Thyroid gland (tissue), 4 donors: ENCODE measurements at places on chromosomes 1 and 21. TPM values are rescaled to one million over a fixed set of nuclear protein-coding genes. Genes with fewer than 3 reads are reported as not detected.

The PPFIA4 gene
- total RNA-seq = 3.0 TPM

The FAM72D gene
- total RNA-seq = 0.22 TPM

The FABP3 gene
- 2.3 TPM for total RNA-seq

The ZSWIM5 gene
- 6.3 TPM for total RNA-seq

The CAPN8 gene
- total RNA-seq = 0.40 TPM

The SLC6A9 gene
- 7.2 TPM for total RNA-seq

The FAM20B gene
- 24.3 TPM for total RNA-seq

The RNF186 gene
- total RNA-seq = not detected

The HTR6 gene
- total RNA-seq = not detected

The VCAM1 gene
- total RNA-seq = 1.4 TPM

The ABCA4 gene
- 0.67 TPM for total RNA-seq

The PMVK gene
- total RNA-seq = 15.0 TPM

The CAMK2N1 gene
- total RNA-seq = 7.7 TPM

The CHRNB2 gene
- not detected for total RNA-seq

The HORMAD1 gene
- total RNA-seq = 0.93 TPM

The FCRL5 gene
- not detected for total RNA-seq

The SPATA45 gene
- not detected for total RNA-seq

The CFHR4 gene
- total RNA-seq = not detected

The LDLRAD2 gene
- not detected for total RNA-seq

The MXRA8 gene
- 57.1 TPM for total RNA-seq

The SHISAL2A gene
- total RNA-seq = 0.94 TPM

The UTP11 gene
- total RNA-seq = 36.1 TPM

The ENAH gene
- 24.5 TPM for total RNA-seq

The CA6 gene
- not detected for total RNA-seq

The SLC35D1 gene
- 22.7 TPM for total RNA-seq

The ELAVL4 gene
- total RNA-seq = not detected

The TTLL7 gene
- total RNA-seq = 13.7 TPM

The PRDM15 gene
- total RNA-seq = 9.4 TPM

The FAM151A gene
- not detected for total RNA-seq

The NBPF3 gene
- 13.8 TPM for total RNA-seq

The COL8A2 gene
- 13.7 TPM for total RNA-seq

The FGR gene
- 6.8 TPM for total RNA-seq

The OR2L8 gene
- not detected for total RNA-seq

The C1QC gene
- total RNA-seq = 36.0 TPM

The KRTAP13-2 gene
- not detected for total RNA-seq

The SPRR2G gene
- total RNA-seq = not detected

The LCE1E gene
- not detected for total RNA-seq

The FAM177B gene
- total RNA-seq = 0.33 TPM

The CCDC30 gene
- total RNA-seq = 24.2 TPM

The TPTE gene
- total RNA-seq = not detected

The DMRTA2 gene
- not detected for total RNA-seq
